ENCODE measurements at places on chromosomes 16 and 17.

DNA sequence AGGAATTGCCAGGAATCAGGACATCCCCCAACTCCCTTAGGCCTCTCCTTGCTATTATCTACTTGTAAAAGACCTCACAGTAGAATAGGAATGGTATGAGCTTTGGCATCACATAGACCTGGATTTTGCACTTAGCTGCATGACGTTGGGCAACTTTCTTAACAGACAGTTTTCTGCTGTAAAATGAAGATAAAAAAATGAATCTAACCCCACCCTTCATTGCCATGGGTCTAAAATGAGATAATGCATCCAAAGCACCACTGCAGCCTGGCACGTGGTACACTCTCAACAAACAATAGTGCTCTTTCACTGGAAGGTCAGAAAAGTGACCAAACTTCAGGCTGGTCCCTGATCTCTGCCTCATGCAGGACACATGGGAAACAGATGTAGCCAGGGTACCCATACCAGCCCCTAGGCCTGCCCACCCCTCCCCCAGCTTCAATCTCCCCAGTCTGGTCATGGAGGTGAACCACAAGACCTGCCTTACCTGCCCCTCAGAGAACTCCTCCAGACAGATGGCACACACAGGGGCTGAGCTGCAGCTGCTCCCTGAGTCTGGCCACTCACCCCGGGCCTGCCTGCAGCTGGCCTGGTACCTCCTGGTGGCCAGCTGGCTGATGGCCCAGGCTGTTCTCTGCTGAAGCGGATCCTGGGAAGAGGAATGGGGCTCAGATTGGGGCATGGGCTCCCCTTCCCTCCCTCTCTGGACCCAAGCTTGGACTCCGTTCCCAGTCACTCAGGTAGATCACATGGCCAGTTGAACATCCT, 8.5 kb upstream of the SUPT4H1 start:
- DNase-seq: no peak

- no peak for DNase-seq
Measured at GRCh38 chr17:49952912-49953497, 16.0 kb upstream of the DLX4 start.

GRCh38 chr16:74651841-74652240, 14.8 kb downstream of the RFWD3 start:
- no peak for DNase-seq

DNA sequence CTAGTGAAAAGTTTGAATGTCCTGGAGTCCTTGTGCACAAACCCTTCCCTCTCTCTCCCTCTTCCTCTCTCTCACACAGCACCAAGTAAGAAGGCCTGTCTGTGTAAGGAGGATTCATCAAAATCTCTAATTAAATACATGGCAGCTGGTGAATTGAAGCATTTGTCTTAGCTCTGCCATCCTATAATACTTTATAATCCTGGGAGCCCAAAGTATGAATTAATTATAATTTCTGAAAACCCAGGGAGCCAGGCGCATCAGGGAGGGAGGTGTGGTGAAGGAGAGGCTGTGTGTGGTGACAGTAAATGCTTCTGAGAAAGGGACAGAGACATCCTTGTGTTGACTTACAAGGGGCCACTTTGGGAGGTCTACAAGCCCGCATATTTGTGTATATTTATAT, 691.4 kb upstream of the EEF2KMT start:
- DNase-seq: no peak

- no peak for DNase-seq
Measured at GRCh38 chr17:13933441-13934276, 135.6 kb upstream of the COX10 start.

DNA sequence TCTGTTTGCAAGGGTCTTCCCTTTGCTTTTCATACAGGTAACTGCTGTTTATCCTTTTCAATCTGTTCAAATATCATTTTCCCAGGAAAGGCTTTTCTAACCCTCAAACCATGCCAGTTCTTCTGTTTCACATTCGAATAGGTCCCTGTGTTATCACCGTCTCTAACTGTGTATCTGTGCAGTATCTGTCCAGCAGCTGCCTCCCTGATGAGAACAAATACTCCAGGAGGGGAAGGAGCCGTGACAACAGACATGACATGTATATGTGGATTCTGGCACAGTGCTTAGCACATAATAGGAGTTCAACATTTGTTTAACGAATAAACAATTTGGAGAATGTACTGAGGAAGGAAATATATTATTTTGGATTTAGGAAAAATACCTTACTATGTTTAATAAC, 95.7 kb downstream of the STX8 start:
- no peak for DNase-seq

GRCh38 chr17:5962371-5962770, 107.8 kb upstream of the WSCD1 start:
- no peak for DNase-seq

- no peak for DNase-seq
Measured at GRCh38 chr16:68155425-68155824, 70.3 kb downstream of the NFATC3 start.

DNA sequence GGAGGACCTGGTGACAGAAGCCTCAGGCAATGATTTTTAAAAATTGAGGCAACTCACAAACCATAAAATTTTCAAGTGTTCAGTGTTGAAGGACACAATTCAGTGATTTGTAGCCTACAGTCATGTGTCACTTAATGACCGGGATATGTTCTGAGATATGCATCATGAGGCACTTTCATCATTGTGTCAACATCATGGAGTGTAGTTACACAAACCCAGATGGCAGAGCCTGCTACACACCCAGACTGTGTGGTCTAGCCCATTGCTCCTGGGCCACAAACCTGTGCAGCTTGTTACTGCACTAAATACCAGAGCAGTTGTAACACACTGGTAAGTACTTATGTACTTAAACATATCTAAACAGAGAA, 1.6 kb downstream of the PRSS41 start:
- no peak for DNase-seq

GRCh38 chr16:10668322-10669045, 26.2 kb downstream of the TEKT5 start:
- DNase-seq: no peak

DNA sequence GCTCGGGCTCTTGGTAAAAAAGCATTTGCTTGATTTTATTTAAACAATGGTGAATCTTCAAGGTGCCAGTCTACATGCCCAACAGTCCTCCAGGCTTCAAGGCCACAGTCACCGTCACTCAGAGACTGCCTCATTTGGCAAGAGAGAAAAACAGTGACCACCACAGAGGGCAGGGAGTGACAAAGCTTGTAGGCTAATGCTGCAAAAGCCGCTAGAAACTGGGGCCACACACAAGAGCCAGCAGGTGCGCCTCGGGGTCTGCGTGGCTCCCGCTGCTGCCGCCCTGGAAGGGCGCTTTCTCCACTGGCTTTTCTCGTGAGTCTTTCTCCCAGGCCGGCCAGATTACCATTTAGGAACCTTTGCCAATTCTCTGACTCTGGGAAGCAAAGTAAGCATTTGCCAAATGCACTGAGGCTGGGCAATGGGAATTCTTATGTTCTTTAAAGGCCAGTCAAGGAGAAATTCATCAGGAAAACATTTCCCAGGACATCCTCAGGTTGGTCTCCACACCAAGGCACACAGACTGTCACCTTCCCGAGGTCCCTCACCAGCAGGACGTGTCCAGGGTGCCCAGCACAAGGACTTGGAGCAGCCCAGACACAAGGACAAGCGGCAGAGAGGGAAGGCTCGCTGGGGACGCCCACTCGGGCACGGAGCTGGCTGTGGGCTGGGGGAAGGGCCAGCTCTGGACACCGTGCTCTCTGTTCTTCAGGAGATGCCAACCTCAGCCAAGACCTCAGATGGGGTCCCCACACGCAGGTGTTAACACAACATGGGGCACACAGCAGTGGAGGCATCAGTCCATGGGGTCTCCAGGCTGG, 12.5 kb upstream of the C16orf95 start:
- DNase-seq: no peak

- no peak for DNase-seq
Measured at GRCh38 chr16:77223184-77223583, 24.0 kb downstream of the SYCE1L start.

DNA sequence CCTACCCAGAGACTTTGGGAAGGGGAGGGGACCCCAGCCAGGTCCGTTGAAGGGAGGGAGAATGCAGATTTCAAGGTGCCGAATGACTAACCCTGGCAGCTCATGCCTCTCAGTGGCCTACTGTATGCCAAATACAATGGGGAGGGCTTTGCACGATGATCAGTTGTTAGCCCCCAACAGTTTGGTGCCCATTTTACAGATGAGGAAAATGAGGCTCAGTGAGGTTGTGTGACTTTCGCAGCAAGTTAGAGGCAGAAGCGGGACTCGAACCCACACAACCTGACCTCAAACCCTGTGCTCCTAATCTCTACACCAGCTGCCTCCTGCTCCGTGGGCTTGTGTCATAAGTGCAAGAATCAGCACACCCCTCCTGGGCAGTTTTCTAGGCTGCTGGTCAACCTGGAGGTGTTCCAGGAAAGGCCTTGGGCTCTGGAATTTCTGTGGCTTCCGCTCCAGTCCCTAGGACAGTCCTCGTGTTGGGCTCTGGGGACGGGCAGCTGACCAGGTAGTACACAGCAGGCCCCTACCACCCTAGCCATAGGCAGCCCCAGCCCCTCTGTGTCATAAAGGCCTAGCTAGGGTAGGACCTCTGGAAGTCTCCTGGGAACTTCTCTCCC, 11.9 kb upstream of the NAGPA start:
- no peak for DNase-seq

DNA sequence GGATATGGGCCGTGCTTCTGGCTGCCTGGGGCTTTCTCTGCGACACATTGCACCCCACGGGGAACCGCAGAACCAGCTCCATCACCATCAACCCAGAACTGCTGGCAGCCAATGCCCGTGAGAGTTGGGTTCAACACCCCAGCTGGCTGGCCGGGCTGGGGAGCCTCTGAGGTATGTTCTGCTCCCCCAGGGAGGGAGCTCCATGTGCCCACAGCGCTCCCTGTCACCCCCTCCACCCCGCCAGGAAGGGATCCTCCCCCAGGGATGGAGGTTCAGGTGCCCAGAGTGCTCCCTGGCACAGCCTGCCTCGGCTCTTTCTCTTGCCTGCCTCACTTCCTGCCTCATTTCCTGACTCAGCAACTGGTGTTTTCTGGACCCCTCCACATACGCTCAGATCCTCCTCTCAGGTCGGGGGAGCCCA, 24.2 kb upstream of the MPRIP start:
- no peak for DNase-seq

DNA sequence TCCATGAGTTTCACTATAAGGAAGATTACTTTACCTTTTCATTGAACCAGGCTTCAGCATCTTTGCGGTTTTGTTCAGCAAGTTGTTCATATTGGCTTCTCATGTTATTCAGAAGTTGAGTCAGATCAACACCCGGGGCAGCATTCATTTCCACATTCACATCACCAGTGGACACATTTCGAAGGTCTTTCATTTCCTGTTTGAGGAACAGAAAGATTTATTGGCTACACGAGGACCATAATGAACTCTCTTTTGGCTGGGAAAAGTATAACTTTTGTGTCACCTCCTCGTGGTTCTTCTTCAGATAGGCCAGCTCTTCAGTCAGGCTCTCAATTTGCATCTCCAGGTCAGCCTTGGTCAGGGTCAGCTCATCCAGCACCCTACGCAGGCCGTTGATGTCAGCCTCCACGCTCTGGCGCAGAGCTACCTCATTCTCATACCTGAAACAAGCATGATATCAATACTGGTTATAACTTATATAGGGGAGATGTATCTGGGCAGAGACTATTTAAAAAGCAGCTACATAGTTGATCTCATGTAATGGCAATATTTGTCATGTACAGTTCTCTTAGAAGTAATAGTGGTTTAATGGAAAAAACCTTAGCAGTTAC, 2.1 kb downstream of the KRT10 start:
- no peak for DNase-seq

DNA sequence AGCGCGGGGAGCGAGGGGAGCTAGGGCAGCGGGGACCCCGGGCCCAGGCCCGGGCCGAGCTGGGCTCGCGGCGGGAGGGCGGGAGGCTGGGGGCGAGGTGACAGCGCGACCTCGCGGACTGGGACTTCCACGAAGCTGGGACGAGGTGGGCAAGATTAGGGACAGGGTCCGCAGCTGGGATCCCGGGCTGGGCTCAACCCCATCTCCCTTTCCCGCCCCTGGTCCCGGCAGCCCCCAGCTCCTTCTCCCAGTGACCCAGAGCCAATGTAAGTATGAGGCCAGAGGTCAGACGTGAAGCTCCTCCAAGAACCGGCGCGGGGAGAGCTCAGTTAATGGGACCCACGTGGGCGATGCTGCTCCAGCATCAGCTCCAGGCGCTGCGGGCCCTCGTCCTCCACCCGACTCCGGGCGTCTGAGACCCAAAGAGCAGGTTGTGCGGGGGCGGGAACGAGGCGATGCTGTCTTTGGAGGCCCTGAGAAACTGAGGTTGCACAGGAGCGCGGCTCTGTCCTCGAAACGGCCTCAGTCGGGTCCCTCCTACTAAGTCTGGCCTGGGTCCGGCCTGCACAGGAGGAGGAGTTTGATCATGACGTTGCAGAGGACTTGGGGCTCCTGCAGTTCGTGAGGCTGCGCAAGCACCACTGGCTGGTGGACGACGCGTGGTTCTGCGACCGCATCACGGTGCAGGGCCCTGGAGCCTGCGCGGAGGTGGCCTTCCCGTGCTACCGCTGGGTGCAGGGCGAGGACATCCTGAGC, 585 bp downstream of the ALOX12 start:
- no peak for DNase-seq

GRCh38 chr17:41513168-41513547, 5.5 kb downstream of the KRT15 start:
- no peak for DNase-seq

DNA sequence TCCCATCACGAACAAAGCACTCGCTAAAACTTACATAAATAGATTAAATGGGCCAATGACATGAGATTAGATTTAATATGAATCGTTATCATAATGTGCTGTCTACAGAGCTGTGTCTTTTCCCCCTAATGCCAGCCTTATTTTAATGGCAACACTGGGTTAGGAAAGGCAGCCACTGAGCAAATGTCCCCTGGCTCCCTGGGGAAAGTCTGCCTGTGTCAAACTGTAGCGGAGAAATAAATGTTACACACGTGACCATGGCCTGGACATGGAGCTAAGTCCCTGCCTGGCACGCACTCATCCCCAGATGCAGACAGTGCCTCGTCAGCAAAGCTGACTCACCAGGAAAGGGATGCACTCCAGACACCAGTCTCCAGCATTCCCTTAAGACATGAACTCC, 61.3 kb upstream of the SDK2 start:
- no peak for DNase-seq

DNA sequence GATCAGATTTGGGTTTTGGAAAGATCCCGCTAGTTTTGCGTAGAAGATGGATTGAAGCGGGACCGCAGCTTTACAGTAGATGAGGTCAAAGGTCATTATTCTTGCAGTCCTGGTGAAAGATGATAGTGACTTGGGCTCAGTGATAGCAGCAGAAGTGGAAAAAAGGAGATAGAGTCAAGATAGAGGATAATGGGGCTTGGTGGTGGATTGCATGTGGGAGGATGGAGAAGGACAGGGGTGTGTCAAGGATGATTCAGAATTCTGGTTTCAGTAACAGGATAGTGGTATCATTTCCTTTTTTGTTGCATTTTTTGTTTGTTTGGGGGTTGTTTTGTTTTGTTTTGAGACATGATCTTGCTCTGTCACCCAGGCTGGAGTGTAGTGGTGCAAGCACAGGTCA, 28.7 kb downstream of the CHD9NB start:
- DNase-seq: no peak

GRCh38 chr16:9384141-9384540, 292.7 kb downstream of the HAPSTR1 start:
- no peak for DNase-seq
